ENCODE measurements at places on chromosomes 6 and 20.

- DNase-seq: no peak
Observed at GRCh38 chr6:38776515-38776914, 61.4 kb downstream of the DNAH8 start.

GRCh38 chr6:123439371-123439770 lies 197.4 kb downstream of the TRDN start:
- no peak for DNase-seq

GRCh38 chr6:108559884-108560462 lies 744 bp upstream of the FOXO3 start:
- DNase-seq: peak; percentile 34

- DNase-seq: no peak
Observed at GRCh38 chr20:43900121-43900466, 14.6 kb upstream of the TOX2 start.

DNA sequence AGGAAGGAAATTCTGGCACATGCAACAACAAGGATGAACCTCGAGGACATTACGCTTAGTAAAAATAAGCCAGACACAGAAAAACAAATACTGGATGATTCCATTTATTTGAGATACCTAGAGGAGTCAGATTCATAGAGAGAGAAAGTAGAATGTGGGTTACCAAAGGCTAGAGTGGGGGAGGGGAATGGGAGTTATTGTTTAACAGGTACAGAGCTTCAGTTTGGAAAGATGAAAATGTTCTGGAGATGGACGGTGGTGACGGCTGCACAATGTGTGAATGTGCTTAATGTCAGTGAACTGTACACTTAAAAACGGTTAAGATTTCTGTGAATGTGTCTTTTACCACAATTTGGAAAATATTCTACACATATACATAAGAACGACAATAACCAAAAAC lies 33.9 kb upstream of the DSP start:
- DNase-seq: no peak

GRCh38 chr20:1301031-1301529 lies 27.9 kb downstream of the SDCBP2 start:
- no peak for DNase-seq

- no peak for DNase-seq
Observed at GRCh38 chr20:22758815-22759214, 174.4 kb upstream of the FOXA2 start.

DNA sequence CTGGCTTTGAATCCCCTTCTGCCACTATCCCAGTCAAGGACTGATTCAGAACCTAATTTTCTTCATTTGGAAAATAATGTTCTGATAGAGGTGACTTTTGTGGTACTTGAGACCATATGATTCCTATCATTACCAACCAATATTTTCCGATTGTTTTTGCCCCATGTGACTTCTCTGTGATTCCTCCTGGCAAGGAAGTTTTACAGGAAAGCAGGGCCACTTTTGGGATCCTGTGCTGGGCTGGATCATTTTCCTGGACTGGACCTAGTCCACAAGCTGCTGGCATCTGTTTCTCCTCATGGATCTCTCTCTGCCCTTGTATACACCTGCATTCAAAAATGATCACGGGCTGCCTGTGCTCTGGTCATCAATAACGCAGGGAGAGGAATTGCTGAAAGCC lies 13.9 kb upstream of the SNHG17 start:
- DNase-seq: no peak

- no peak for DNase-seq
Observed at GRCh38 chr6:34922177-34922663, 33.2 kb downstream of the ANKS1A start.

DNA sequence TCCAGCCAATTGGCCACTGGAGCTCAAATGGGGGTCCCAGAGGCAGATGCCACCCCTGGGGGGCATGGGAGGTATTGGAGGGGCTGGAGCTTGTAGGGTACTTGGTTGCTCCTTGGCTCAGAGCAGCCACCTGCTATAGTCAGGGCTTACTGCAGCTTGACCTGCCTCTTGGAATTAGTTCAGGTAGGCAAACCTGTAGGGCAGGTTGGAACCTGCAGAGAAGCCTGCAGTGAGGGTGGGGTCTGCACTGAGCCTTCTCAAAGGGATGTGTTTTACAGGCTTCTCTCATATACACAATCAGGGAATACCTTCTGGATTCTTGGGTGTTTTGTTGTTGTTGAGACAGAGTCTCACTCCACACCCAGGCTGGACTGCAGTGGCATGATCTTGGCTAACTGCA lies 94.2 kb upstream of the MYL9 start:
- DNase-seq: no peak

DNA sequence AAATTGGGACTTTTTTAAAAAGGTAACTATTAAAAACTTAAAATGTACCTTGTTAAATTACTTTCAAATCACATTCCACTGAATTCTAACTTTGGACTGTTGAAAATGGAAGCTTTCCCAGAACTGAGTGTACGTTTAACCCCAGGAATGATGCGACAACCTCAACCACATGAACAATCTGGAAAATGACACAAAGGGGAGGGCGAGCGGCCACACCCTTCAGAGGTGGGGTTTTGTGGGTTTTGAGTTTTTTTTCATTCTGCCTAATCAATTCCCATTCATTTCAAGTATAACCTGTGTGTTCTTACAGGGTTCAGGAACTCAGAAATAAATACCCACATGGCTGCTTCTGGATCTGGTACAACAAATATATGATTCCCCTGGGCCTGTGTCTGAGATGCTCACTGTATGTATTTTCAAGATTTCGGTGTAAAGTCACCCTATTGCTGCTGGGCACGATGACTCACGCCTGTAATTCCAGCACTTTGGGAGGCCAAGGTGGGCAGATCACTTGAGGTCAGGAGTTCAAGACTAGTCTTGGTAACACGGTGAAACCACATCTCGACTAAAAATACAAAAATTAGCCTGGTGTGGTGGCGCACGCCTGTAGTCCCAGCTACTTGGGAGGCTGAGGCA lies 21.6 kb downstream of the CNKSR3 start:
- no peak for DNase-seq

DNA sequence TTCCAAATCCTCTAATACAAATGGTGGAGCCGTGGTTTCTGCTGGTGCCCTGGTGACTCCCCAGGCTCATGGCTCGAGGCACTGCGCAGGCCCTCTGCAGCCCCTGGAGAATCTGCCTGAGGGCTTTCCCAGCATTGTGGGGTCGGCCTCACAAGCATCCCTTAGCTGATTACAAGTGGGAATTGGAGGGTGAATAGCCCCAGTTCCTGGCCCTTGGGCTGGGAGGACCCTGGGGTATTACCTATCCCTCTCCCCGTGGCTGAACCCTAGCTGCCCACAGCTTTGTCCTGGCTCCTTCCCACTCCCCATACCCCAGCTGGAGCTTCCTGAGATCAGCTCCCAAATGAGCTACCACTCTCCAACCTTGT lies 212.2 kb upstream of the CST7 start:
- no peak for DNase-seq

DNA sequence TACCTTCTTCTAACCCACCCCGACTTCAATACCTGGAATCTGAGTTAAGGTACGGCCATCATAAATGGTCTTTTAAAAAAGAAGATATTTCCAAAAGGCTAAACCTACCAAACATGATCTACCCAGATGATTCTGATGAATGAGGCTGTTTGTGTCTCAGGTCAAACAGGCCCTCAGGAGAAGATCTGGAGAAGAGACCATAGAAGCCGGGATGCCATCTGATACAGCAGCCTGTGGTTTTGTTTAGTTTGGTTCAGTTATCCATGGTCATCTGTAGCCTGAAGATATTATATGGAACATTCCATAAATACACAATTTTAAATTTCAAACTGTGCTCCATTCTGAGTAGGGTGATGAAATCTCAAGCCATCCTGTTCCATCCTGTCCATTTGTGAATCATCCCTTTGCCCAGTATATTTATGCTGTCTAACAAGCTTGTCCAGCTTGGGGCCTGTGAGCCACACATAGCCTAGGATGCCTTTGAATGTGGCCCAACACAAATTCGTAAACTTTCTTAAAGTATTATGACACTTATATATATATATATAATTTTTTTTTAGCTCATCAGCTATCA lies 4.0 kb upstream of the CAP2 start:
- no peak for DNase-seq

Measured in NCI-H187 treated with DMSO at 0.1 percent for 48 hours (cell line).